ENCODE measurements at places on chromosomes 11 and 22. TPM values are rescaled to one million over a fixed set of nuclear protein-coding genes. Genes with fewer than 3 reads are reported as not detected.

DNA sequence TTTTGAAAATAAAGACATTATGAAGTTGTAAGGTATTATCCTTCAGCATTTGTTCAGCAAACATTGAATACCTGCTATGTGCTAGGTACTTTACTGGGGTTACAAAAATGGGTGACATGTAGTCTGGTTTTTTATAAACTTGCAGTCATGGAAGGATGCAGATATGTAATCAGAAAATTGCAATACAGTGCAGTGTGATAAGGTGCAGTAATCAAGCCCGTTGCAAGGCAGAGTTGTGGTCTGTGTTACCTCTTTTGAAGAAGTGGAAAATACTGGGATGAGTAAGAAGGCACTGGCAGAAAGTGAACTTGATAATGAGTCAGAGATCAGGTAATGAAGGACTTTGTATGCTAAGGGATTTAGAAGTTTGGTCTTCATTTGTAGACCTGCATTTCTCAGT lies 8.1 kb downstream of the FBXO7 start:
- peaks cover 20% of the 10 kb centered on the region for H3K36me3 ChIP-seq
- no peaks in the 10 kb centered on the region for H3K27me3 ChIP-seq
- no peak overlapping the region for H3K27ac ChIP-seq

- no peaks in the 10 kb centered on the region for H3K27me3 ChIP-seq
- H3K4me3 ChIP-seq: no peak overlapping the region
- no peak for DNase-seq
- no peak overlapping the region for H3K27ac ChIP-seq
- H3K36me3 ChIP-seq: peaks cover 31% of the 10 kb centered on the region
Measured at GRCh38 chr22:46362203-46362933, 26.9 kb downstream of the TRMU start.

DNA sequence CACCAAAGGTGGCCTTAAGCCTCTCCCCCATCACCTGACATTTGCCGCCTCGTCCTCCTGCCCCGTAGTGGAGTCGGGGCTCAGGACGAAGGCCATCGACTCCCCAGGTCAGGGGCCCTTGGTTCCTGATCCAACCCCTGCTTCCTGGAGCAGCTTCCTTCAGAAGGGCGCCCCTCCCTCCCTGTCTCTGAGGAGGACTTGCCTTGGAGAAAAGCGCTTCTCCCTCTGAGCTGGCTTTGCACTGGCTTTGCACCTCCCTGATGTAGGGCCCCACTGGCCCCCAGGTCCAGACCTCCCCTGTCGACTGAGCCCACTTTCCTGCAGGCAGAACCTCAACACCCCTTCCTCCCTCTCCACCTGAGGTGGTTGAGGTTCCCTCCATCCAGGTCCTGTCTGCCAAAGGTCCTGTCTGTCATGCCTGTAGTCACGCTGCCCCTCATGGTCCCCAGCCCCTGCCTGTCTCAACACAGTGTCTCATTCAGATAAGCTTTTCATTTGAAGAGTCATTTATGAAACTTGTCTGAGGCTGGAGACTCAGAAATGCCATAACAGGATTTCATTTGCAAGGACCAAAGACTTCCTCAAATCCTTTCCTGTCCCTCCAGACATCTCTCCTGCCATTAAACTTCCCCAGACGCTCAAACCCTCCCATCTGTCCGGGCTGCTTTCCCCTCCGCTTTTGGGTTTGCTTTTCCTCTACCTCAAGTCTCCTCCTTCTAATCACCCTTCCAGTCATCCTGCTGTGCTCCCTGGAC lies 78.4 kb downstream of the MYO7A start:
- no peaks in the 10 kb centered on the region for H3K36me3 ChIP-seq
- H3K4me3 ChIP-seq: no peak overlapping the region
- no peak overlapping the region for H3K27ac ChIP-seq
- peaks cover 5% of the 10 kb centered on the region for H3K4me1 ChIP-seq
- no peak for DNase-seq

DNA sequence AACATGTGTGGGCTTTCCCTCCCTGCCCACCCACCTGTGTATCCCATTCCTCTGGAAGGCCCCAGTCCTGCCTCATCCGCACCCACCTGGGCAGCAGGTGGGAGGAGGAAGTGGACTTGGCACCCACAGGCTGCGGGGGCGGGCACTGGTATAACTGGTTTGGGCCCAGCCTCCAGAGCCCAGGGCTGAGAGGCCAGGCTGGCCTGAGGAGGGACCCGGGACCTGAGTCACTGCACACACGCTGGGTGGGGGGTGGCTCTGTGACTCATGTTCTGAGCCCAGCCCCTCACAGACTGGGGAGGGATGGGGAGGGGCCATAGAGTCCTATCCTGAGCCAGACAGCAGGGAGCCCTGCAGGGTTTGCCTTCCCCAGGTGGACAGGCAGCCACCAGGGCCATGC lies 16.7 kb downstream of the PHLDA2 start:
- peaks cover 10% of the 10 kb centered on the region for H3K4me1 ChIP-seq
- H3K27ac ChIP-seq: no peak overlapping the region
- H3K27me3 ChIP-seq: no peaks in the 10 kb centered on the region
- DNase-seq: no peak
- no peaks in the 10 kb centered on the region for H3K36me3 ChIP-seq

GRCh38 chr22:40325315-40325714 lies 21.0 kb upstream of the ADSL start:
- no peaks in the 10 kb centered on the region for H3K4me1 ChIP-seq
- H3K4me3 ChIP-seq: no peak overlapping the region
- no peak for DNase-seq

DNA sequence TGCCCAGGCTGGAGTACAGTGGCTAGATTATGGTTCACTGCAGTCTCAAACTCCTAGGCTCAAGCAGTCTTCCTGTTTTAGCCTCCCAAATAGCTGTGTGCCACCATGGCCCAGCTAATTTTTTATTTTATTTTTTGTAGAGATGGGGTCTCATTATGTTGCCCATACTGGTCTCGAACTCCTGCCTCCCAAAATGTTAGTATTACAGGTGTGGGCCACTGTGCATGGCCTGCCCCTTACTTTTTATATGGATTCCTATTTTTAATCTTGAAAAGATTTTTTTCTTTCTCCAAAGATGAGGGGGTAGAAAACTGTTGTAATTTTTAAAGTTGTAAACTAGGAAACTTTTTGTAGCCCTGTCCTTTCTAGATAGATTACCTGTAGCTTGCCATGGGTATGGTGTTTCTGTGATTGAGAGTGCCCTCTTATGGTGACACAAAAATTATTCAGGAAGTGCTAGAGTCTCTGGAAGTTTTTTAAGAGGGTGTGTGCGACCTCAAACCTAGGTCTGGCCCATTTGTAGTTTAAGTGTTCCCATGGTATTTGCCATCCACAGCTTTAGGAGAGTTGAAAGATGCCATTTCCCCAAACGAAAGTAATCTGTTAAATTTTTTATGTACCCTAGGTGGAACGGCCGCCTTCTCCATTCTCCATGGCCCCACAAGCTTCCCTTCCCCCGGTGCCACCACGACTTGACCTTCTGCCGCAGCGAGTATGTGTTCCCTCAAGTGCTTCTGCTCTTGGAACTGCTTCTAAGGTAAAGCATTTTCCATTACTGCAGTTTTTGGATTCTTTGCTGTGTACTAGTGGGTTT lies 32.4 kb downstream of the MCAM start:
- H3K36me3 ChIP-seq: peaks cover 31% of the 10 kb centered on the region
- no peak overlapping the region for H3K27ac ChIP-seq
- H3K4me1 ChIP-seq: peaks cover 2% of the 10 kb centered on the region
- no peak overlapping the region for H3K4me3 ChIP-seq

- H3K36me3 ChIP-seq: peaks cover 3% of the 10 kb centered on the region
- no peak for DNase-seq
- no peak overlapping the region for H3K27ac ChIP-seq
- H3K4me3 ChIP-seq: no peak overlapping the region
- H3K27me3 ChIP-seq: no peaks in the 10 kb centered on the region
Measured at GRCh38 chr11:78193806-78194205, 5.1 kb downstream of the USP35 start.

GRCh38 chr11:64040684-64041322 lies 5.1 kb downstream of the FLRT1 start:
- H3K4me3 ChIP-seq: no peak overlapping the region
- no peaks in the 10 kb centered on the region for H3K36me3 ChIP-seq
- peaks cover 15% of the 10 kb centered on the region for H3K4me1 ChIP-seq
- H3K27me3 ChIP-seq: peaks cover 32% of the 10 kb centered on the region
- no peak for DNase-seq

- no peak for DNase-seq
- H3K4me3 ChIP-seq: no peak overlapping the region
- peaks cover 57% of the 10 kb centered on the region for H3K27me3 ChIP-seq
Measured at GRCh38 chr22:39877079-39877845, 16.3 kb downstream of the ENTHD1 start.

- DNase-seq: no peak
- H3K27ac ChIP-seq: no peak overlapping the region
- H3K27me3 ChIP-seq: peaks cover 19% of the 10 kb centered on the region
- H3K36me3 ChIP-seq: no peaks in the 10 kb centered on the region
Measured at GRCh38 chr11:115665958-115666357, 161.7 kb upstream of the CADM1 start.

GRCh38 chr11:110185121-110185591 lies 92.0 kb downstream of the ZC3H12C start:
- H3K36me3 ChIP-seq: no peaks in the 10 kb centered on the region
- no peaks in the 10 kb centered on the region for H3K27me3 ChIP-seq
- DNase-seq: no peak

- no peaks in the 10 kb centered on the region for H3K36me3 ChIP-seq
- peaks cover 19% of the 10 kb centered on the region for H3K27me3 ChIP-seq
- H3K27ac ChIP-seq: no peak overlapping the region
- H3K4me3 ChIP-seq: no peak overlapping the region
Measured at GRCh38 chr11:5004424-5005274, 10.0 kb downstream of the OR51L1 start.

GRCh38 chr22:46736705-46737104 lies 1.3 kb downstream of the CERK start:
- peak overlapping the region; percentile 12 for H3K27ac ChIP-seq
- H3K4me1 ChIP-seq: peaks cover 41% of the 10 kb centered on the region
- peaks cover 2% of the 10 kb centered on the region for H3K36me3 ChIP-seq

The VWCE gene
- total RNA-seq: 8.2 TPM

The OR2AG1 gene
- total RNA-seq: not detected

The KIRREL3 gene
- total RNA-seq: 0.31 TPM

All from mesothelial cell of epicardium (in vitro differentiated cells).